ENCODE measurements at places on chromosomes 11 and 22. TPM values are rescaled to one million over a fixed set of nuclear protein-coding genes. Genes with fewer than 3 reads are reported as not detected.

- peaks cover 10% of the 10 kb centered on the region for H3K27me3 ChIP-seq
- no peaks in the 10 kb centered on the region for H3K36me3 ChIP-seq
- H3K4me3 ChIP-seq = no peak overlapping the region
- DNase-seq = no peak
- no peaks in the 10 kb centered on the region for H3K4me1 ChIP-seq
- no peak overlapping the region for H3K27ac ChIP-seq
These were observed 90.4 kb downstream of the TTC28 start for GRCh38 chr22:28589102-28589750.

DNA sequence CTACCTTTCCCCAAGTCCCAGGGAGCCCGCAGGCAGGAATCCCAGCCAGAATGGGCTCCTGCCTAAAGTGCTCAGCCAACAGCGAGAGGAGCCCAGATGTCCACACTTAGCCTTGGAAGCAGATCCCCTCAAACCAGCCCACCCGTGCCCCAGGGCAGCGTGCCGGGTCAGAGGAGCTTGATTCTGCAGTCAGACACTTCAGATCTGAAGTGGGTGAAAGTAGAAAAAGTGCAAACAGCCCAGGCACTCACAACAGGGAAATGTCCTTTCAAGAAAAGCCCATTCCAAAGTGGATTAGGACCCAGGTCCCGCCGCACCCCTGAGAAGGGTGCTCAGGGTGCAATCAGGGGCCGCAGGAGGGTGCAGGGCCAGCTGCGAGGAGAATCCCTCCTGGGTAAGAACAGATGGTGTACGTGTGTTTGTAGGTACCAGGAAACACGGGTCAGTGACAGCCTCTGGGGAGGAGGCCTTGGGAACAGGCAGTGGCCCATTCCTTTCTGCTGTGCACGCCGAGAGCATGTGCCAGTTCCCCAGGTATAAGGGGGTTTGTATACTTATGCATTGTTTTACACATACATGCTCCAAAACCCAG, 17.7 kb downstream of the ELFN2 start:
- H3K4me1 ChIP-seq = peaks cover 13% of the 10 kb centered on the region
- no peak overlapping the region for H3K27ac ChIP-seq
- H3K27me3 ChIP-seq = peaks cover 26% of the 10 kb centered on the region
- no peak for DNase-seq

ESAM gene
- 0.97 TPM for total RNA-seq

DNA sequence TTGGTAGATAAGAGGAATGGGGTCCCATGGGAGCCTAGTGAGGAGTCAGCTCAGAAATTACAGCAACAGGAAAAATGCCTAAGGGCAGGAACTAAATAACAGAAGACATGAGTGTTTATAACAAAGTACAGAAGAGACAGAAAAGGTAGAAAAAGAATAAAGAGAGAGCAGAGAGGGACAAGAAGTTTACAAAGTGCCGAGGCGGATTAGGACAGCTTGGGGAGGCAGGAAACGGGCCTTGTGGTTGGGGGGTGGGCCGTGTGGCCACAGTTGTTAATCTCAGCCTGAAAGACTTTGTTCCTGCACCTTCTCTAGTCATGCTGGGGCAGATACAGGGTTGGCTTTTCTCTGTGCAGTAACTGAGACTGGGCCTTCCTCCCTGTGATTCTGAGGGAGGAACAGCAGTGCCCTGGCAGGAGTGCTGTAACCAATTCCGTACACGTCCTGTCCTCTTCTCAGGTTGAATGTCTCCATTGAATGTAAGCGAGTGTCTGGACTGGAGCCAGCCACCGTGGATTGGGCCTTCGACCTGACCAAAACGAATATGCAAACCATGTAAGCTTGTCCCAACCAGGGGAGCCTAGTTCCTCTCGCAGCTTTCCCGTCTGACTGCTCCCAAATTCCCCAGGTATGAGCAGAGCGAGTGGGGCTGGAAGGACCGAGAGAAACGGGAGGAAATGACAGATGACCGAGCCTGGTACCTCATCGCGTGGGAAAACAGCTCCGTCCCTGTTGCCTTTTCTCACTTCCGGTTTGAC, 13.2 kb downstream of the NAA40 start:
- H3K27me3 ChIP-seq = no peaks in the 10 kb centered on the region
- peak overlapping the region; percentile 54 for H3K4me3 ChIP-seq

- no peak overlapping the region for H3K27ac ChIP-seq
- peaks cover 5% of the 10 kb centered on the region for H3K4me1 ChIP-seq
- no peaks in the 10 kb centered on the region for H3K36me3 ChIP-seq
- no peak for DNase-seq
These were observed 13.6 kb downstream of the KCNJ5 start for GRCh38 chr11:128904656-128905344.

- H3K4me1 ChIP-seq = no peaks in the 10 kb centered on the region
- no peak overlapping the region for H3K27ac ChIP-seq
- H3K27me3 ChIP-seq = peaks cover 2% of the 10 kb centered on the region
- H3K4me3 ChIP-seq = no peak overlapping the region
- H3K36me3 ChIP-seq = no peaks in the 10 kb centered on the region
These were observed 39.5 kb downstream of the ELFN2 start for GRCh38 chr22:37387793-37388192.

DNA sequence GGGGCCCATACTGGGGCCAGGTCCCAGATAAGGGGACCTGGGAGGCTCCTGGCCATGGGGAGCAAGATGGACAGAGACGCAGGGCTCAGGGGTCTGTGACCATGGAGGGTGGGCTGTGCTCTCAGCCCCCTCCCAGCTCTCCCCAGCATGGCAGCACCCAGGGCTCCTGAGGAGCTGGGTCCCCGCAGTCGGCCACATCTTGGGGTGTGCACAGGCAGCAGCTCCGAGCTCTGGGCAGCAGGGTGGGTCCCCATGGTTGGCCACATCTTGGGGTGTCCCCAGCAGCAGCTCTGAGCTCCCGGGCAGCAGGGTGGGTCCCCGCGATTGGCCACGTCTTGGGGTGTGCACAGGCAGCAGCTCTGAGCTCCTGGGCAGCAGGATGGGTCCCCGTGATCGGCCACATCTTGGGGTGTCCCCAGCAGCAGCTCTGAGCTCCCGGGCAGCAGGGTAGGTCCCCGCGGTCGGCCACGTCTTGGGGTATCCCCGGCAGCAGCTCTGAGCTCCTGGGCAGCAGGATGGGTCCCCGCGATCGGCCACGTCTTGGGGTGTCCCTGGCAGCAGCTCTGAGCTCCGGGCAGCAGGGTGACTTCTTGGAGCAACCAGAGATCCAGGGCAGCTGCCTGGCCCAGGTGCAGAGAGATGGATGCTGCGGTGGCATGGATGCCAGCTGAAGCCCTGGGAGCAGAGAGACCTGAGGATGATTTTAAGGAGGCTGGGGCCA, 18.3 kb upstream of the MUC5B start:
- H3K4me3 ChIP-seq = no peak overlapping the region
- no peaks in the 10 kb centered on the region for H3K4me1 ChIP-seq
- DNase-seq = peak; percentile 20

DNA sequence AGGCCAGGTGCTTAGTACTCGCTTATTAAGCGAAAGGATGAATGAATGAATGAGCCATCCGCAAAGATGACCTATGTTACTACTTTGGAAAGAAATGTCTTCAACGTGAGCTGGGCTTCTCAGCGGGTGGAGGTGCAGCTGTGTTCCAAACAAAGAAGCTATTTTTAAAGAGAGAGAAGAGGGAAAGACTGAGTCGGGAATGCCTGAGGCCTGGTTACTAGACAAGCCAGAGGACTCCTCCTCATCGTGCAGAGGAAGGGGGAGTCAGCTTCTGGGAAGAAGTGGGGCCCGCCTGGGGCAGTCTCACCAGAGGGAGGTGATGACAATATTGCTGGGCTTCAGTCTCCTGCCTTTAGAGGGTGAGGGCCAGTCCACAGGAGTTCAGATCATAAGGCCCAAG, 30.4 kb upstream of the CD5 start:
- no peaks in the 10 kb centered on the region for H3K27me3 ChIP-seq
- no peak for DNase-seq
- H3K4me1 ChIP-seq = peaks cover 70% of the 10 kb centered on the region
- peak overlapping the region; percentile 94 for H3K27ac ChIP-seq
- H3K4me3 ChIP-seq = peak overlapping the region; percentile 78

MYOD1 gene
- total RNA-seq = not detected

DNA sequence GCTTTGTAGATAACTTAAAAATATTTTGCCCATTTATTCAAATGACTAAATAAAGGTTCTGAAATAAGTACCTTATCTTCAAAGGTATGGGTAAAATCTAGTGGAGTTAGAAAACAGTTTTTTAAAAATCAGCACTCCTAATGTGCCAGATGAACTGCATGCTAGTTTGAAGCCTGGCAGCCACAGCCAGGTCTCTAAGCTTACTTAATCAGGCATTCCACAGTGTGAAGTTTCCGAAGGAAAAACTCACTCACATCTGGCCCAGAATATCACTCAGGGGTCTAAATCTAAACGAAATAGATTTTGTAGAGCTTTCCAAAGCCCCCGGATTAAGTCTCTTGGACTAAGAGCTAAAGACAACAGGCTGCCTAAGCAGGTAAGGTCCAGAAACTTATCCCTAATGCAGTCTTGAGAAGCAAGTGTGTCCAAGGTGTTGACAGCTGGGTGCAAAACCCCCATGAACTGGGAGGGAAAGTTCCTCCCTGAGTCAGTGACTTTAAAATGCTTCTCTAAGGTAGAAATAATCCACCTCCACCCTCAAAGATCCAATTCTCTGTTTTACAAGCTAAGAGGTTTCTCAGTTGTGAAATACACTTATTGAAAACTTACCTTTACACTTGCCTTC, 157.6 kb downstream of the FCHSD2 start:
- H3K27ac ChIP-seq = no peak overlapping the region
- peaks cover 19% of the 10 kb centered on the region for H3K36me3 ChIP-seq
- no peak for DNase-seq
- peaks cover 8% of the 10 kb centered on the region for H3K4me1 ChIP-seq
- no peaks in the 10 kb centered on the region for H3K27me3 ChIP-seq

DNA sequence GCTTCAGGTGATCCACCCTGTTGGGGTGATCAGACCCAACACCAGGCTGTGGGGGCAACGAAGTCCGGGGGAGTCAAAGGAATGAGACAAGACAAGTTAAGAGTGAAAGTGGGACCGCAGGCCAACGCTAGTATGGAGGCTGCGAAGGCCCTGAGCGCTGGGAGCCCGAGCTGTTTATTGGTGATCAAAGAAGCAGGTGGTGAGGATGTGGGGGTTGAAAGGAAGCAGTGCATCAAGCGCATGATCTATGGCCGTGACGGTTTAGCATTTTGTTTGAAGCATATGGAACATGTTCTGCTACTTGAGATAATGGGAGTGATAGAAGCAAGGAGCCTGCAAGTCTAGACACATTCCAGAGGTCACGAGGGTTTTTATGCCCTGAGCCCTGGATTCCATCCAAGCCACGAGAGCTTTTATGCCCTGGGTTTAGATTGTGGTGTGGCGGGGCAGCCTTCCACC, 49.5 kb downstream of the MCHR1 start:
- no peaks in the 10 kb centered on the region for H3K27me3 ChIP-seq
- H3K27ac ChIP-seq = peak overlapping the region; percentile 99
- peak overlapping the region; percentile 66 for H3K4me3 ChIP-seq
- peak; percentile 69 for DNase-seq
- H3K4me1 ChIP-seq = peaks cover 39% of the 10 kb centered on the region

DNA sequence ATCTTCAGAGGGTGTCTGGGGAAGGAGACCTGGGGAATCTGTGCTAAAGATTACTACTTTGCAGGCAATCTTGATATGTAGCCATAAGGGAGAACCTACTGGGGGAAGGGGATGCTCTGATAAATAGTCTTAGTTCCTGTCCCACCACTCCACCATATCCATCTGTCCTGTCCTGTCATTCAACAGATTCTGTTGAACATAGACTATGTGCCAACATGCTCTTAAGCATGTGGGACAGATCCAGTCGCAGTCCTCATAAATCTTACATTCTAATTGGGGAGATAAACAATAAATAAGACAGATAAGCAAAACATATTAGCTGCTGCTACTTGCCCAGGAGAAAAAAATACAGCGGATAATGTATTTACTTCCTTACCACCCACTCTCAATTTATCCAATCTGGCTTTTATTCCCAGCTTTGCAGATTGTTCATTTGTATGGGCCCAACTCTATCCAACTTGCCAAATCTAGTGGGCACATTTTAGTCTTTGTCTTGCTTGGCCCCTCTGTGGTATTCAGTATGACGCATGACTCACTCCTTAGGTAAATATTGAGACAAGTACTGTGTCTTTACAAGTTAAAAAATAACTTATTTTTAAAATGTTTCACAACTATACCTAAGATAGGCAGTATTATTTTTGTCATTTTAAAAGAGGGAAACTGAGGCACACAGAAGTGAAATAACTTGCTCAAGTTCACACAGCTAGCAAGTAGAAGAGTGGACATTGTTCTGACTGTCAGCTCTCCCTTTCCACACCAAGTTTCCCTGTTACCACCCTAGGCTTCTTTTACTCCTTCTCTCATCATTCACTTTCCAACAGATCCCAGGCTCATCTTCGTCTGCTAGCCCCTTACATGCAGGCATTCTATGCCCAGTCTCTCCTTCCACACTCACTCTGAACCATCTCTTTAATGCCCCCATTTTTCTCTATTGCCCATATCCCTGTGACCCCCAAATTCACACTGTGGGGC, 133.6 kb upstream of the SESN3 start:
- H3K4me1 ChIP-seq = peaks cover 5% of the 10 kb centered on the region
- H3K36me3 ChIP-seq = no peaks in the 10 kb centered on the region
- no peak overlapping the region for H3K4me3 ChIP-seq
- no peak overlapping the region for H3K27ac ChIP-seq
- peaks cover 3% of the 10 kb centered on the region for H3K27me3 ChIP-seq

GRCh38 chr11:125426818-125427528, 69.1 kb downstream of the FEZ1 start:
- H3K4me3 ChIP-seq = no peak overlapping the region
- no peaks in the 10 kb centered on the region for H3K4me1 ChIP-seq
- H3K27me3 ChIP-seq = no peaks in the 10 kb centered on the region
- no peak overlapping the region for H3K27ac ChIP-seq
- H3K36me3 ChIP-seq = no peaks in the 10 kb centered on the region

MUC5AC gene
- not detected for total RNA-seq

- H3K4me1 ChIP-seq = peaks cover 35% of the 10 kb centered on the region
- H3K27me3 ChIP-seq = peaks cover 74% of the 10 kb centered on the region
- no peak overlapping the region for H3K4me3 ChIP-seq
- DNase-seq = no peak
These were observed 2.5 kb upstream of the PAX6 start for GRCh38 chr11:31813391-31814175.

DNA sequence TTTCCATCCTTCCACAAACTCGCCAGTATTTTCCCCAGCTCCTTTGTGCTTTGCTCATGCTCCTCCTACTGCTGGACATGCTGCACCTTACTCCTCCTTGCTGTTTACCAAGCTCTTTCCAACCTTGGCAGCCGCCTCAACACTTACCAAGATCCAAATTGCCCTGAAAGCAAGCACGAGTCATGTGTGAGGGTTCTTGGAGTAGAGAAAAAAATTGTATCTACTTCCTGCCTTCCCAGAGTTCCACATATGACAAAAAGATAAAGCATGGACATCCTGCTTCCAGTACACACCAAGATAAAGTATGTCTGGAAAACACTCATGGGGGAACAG, 767.5 kb downstream of the NTM start:
- no peak overlapping the region for H3K27ac ChIP-seq
- no peaks in the 10 kb centered on the region for H3K36me3 ChIP-seq
- H3K4me1 ChIP-seq = no peaks in the 10 kb centered on the region
- H3K4me3 ChIP-seq = no peak overlapping the region

KLHDC7B gene
- 18.8 TPM for total RNA-seq

Data from activated naive CD8-positive, alpha-beta T cell treated with anti-CD3 and anti-CD28 coated beads, Interleukin-2, amount 10 ng/mL, durations not matched to agents 7 days and 5 days (primary cell).